ENCODE measurements at places on chromosomes 13 and 19. TPM values are rescaled to one million over a fixed set of nuclear protein-coding genes. Genes with fewer than 3 reads are reported as not detected.

- no peak overlapping the region for H3K4me3 ChIP-seq
- H3K27me3 ChIP-seq = no peaks in the 10 kb centered on the region
- H3K36me3 ChIP-seq = no peaks in the 10 kb centered on the region
- H3K4me1 ChIP-seq = no peaks in the 10 kb centered on the region
Measured at GRCh38 chr13:84655677-84656076, 773.4 kb upstream of the SLITRK1 start.

- no peak for DNase-seq
- no peaks in the 10 kb centered on the region for H3K36me3 ChIP-seq
- no peaks in the 10 kb centered on the region for H3K27me3 ChIP-seq
- H3K27ac ChIP-seq = no peak overlapping the region
Measured at GRCh38 chr13:80906860-80907259, 565.9 kb upstream of the SPRY2 start.

DNA sequence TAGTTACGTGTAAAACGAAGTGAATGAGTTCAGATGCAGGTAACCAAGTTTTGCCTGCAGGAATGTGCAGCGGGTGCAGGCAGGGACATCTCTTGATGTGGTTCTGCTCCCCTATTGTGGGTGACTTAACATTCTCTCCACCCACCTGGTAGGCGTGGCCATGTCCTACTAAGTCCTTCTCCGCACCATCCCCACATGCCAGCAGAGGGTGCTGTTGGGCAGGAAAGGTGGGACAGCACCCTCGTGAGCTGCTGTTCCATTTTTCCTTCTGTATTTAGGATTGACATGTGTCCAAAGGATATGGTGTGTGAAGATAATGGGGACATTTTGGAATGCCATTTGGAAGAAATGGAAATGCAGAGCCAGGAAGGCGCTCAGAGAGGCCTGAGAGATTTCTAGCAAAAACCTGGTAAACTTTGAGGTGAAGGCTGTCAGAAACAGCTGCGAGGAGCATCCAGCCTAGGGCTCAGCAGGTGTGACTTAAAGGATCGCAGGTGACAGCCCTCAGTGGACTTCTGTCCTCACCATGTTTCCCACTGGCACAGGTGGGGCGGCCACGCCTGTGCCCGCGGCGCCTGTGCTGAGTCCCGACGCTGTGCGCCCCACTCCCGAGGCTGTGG, 26.2 kb upstream of the MCF2L start:
- H3K27me3 ChIP-seq = peaks cover 4% of the 10 kb centered on the region
- peaks cover 9% of the 10 kb centered on the region for H3K4me1 ChIP-seq
- DNase-seq = peak; percentile 96
- H3K4me3 ChIP-seq = peak overlapping the region; percentile 63
- H3K36me3 ChIP-seq = no peaks in the 10 kb centered on the region
- no peak overlapping the region for H3K27ac ChIP-seq

The EMC10 gene
- 8.7 TPM for polyA plus RNA-seq

- peaks cover 77% of the 10 kb centered on the region for H3K36me3 ChIP-seq
- no peaks in the 10 kb centered on the region for H3K4me1 ChIP-seq
- no peak for DNase-seq
- H3K27me3 ChIP-seq = no peaks in the 10 kb centered on the region
- H3K4me3 ChIP-seq = no peak overlapping the region
- no peak overlapping the region for H3K27ac ChIP-seq
Measured at GRCh38 chr19:7971553-7972520, 28.4 kb upstream of the TIMM44 start.

The CBARP gene
- polyA plus RNA-seq = not detected

The SMAD9 gene
- polyA plus RNA-seq = 0.05 TPM
